ENCODE measurements at places on chromosomes 4 and X.

- no peak for DNase-seq
Measured at GRCh38 chr4:109969087-109969486, 56.4 kb downstream of the EGF start.

DNA sequence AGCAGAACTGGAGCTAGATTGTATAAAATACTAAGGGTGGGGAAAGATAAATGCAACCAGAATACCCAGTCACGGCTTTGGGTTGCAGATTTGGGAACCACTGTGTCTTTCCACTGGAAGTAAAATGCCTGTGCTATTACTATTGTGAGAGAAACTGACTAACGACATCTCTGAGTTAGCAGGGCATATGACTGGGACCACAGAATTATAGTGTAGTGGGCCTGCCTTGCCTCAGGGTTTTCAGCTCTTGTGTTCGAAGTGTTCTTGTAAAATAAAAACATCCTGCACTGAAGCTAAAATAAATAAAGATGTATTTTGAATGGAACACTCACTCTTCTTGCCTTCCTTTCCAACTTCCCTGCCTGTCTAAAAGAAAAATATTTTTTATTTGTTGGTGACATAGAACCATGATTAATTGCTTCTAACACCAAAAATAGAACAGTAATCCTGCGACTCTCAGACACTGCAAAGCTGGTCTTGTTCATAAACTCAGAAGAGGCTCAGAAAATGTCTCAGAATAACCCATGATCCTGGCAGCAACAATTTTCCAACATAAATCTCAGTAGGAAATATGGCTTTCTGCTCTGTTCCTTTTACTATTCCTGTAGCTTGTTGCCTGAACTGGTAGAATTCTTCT lies 104.2 kb downstream of the FAM47B start:
- no peak for DNase-seq

DNA sequence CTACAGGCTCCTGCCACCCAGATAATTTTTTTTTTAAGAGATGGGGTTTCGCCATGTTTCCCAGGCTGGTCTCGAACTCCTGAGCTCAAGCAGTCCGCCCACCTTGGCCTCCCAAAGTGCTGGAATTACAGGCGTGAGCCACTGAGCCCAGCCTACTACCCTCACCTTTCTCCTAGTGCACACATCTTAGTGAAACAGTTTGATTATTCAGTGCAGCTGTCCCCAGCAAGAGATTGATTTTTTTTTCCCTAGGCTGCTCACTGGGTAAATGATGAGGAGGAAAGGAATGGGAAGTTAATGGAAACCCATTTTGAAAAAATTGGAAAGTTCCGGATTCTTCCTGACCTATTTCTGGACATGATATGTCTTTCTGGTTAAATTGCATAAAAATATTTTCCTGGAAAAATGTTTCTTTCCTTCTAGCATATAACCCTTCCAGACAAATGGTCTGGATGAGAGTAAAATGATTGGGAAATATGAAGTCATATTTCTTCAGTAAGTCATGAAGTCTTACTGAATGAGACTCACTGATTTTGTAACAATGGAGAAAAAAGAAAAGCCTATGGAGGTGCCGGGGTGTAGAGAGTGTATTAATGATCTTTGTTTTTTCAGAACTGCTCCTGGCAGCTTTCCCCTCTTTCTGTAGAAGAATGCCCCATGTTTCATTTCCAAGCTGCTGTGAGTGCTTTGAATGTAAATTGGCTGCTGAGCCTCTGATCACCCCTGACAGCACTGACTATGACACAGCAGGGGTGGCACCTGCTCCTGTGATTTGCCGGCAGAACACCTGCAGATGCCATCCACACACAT lies 19.5 kb upstream of the ZNF41 start:
- DNase-seq: no peak

- DNase-seq: no peak
Measured at GRCh38 chr4:177001271-177002175, 208.8 kb upstream of the VEGFC start.

DNA sequence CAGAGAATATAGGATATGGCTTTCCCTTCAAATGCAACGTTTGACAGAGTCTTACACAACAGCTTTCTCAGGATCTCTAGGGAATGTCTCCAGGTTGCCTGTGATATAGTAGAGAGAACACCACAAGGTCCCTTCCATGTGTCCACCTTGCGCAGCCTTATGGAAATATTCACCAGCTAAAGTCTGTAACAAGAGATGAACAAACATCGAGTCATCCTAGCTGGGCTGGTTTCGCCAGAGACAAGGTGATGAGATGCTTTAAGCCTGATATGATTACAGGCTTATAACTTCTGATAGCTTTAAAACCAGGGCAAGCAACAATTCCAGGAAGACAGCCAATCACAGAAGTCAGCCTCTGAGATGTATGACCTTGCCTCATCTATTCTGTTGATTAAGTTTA lies 83.8 kb downstream of the SEL1L3 start:
- no peak for DNase-seq

DNA sequence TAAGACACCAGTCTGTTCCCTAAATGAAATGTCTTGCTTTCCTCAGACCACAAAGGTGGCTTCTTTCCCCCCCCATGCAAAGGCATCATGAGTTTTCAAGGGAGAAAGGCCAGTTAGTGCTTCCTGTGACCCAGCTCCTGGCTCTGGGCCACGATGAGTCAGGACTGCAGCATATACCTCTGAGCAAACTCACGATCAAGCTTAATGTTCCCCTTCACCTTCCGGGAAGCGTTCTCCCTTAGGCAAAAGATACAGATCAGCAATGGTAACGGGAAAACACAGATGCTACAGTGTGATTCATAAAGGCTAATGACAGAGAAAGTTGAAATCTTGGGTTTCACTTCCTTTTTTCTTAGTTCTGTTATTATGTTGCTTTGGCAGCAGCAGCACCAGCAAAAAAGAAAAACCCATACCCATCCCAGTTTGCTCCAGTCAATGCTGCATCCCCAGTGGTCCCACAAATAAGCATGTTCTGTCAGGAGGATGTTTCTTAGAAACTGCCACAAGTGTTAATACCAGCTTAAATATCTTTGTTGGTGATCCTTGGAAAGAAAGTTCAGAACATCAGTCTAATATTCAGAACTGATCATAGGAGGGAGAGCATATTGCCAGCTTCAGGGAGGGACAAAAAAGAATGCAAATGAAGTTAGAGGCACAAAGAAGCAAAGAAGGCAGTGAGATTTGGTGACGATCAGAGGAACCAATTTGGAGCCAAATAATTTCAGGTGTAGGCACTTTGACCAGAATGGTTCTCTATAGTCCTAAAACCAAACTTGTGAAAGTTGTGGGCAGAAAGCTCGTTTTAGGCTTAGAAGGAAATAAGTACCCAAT lies 41.2 kb downstream of the LONRF3 start:
- DNase-seq: peak; percentile 21

DNA sequence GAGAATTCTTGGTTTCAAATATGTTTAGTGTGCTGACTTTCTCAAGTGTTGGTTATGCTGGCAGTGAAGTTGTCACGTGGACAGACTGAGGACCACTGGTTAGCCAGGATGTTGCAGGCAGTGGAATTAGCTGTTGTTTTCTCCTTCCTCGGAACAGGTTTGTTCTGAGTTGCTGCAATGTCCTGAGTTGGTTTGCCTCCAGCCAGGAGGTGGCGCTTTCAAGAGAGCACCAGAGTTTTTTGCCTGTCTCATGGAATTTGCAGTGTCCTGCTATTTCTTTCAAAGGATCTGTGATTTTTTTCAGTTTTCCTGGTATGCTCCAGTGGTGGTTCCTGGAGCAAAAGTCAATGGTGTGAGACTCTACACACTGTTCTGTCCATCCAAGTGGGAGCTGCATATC lies 158.1 kb upstream of the CXorf66 start:
- no peak for DNase-seq

- no peak for DNase-seq
Measured at GRCh38 chrX:100931218-100931924, 2.7 kb upstream of the XKRX start.

- DNase-seq: no peak
Measured at GRCh38 chr4:147844781-147845180, 112.9 kb downstream of the ARHGAP10 start.

- DNase-seq: no peak
Measured at GRCh38 chrX:15546745-15547144, 46.1 kb downstream of the BMX start.

- no peak for DNase-seq
Measured at GRCh38 chr4:128162434-128162833, 101.3 kb downstream of the LARP1B start.

GRCh38 chr4:41346306-41347061 lies 89.8 kb downstream of the UCHL1 start:
- no peak for DNase-seq

GRCh38 chr4:107648178-107648991 lies 71.6 kb downstream of the PAPSS1 start:
- no peak for DNase-seq

DNA sequence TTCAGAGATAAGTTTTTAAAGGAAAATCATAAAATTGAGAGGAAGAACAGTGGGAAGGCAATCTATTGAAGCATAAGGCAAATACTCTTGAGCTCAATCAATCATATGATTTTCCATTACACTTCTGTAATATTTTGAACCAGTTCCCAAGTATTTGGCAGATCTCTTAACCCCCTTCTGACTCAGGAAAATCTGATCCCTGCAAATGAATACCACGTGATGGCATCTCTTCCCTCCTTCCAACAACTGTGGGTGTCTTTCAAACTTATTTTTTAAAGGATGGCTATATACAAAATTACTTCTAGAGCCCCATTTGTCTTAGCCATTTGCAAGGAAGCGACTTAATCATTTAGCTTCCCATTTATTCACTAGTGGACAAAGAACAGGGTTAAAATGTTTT lies 41.9 kb downstream of the AMOT start:
- no peak for DNase-seq

GRCh38 chr4:148089624-148090023 lies 352.6 kb downstream of the NR3C2 start:
- no peak for DNase-seq

DNA sequence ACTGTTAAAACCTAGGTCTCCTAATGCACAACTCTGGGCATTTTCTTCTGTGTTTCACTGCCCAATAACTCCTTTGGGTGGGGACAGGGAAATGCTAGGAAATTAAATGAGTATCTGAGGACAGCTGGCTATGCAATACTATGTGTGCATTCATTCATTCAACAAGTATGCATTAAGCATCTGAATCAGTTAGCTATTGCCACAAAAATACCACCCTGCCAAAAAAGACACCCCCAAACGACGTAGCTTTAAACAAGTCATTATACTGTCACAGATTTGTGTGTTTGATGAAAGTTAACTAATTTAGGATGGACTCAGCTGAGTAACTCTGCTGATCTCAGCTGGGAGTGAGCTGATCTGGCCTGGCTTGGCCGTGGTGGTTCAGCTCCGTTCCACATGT lies 29.8 kb upstream of the PTCHD1 start:
- DNase-seq: no peak

DNA sequence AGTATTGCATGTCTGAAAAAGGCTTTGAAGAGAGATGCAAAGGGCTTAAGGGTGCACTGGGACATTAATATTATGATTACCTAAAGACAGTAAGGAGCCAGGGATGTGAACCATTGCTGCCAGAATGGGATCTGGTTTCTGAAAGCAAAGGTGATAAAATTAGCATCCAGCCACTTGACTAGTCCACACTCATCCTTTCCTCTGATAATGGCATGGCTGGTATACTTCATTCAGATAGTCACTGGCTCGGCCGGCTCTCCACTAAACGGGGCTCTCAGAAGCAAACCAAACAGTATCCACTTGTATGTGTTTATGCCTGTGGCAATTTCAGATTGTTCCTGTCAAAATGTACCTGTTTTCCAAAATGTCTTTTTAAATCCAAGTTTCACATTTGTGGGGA lies 46.4 kb downstream of the MAMLD1 start:
- DNase-seq: no peak

- DNase-seq: no peak
Measured at GRCh38 chrX:12874581-12874980, 7.7 kb downstream of the TLR7 start.

DNA sequence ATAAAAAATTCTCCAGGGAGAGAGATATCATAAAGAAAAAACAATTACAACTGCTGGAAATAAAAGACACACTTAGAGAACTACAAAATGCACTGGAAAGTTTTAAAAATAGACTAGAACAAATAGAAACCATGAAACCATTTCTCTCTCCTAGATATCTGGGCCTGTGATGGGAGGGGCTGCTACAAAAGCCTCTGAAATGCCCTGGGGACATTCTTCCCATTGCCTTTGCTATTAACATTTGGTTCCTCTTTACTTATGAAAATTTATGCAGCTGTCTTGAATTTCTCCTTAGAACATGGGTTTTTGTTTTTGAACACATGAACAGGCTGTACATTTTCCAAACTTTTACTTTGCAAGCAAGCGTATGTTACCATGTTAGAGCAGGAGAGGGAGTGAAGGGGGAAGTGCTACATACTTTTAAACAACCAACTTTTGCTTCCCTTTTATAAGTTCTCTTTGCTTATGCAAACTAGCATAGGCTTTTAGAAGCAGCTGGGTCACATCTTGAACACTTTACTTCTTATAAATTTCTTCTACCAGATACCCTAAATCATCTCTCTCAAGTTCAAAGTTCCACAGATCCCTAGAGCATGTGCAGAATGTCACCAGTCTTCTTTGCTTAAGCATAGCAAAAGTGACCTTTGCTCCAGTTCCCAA lies 47.9 kb upstream of the PACRGL start:
- DNase-seq: no peak

DNA sequence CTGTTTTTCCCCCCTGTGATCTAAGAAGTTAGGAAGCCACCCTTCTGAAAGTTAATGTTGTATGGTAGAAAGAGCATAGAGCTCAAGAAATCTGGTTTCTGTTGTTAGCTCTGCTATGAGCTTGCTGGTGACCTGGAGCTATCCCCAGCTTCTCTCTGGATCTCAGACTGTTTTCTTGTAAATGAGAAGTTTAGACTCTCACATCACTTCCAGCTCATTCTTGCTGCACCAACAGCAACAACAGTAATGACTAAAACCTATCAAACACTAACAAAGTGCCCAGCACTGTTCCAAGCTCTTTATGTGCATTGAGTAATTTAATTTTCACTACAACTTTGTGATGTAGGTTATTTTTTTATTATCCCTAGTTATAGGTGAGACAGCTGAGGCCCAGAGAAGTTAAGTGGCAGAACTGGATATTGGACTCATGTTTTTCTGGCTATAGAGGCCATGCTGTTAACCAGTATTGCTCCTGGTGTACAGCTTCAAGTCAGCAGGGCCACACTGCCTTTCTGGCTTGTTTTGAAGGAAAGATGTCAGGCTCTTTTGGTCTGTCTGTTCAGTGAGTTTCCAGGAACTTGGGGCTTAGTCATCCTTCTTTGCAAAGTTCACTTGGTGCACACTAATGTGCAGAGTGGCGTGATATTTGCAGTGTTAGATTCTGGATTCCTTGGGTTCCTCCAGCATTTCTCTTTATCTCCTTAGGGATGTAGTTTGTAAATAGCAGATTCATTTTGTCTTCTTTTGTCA lies 27.8 kb upstream of the TMEM164 start:
- no peak for DNase-seq
